Fibroblast of skin of right quadriceps (primary cell): ENCODE measurements at places on chromosomes 3 and 15.

GRCh38 chr3:48400824-48401433, 28.9 kb downstream of the FBXW12 start:
- peak; percentile 53 for DNase-seq

DNA sequence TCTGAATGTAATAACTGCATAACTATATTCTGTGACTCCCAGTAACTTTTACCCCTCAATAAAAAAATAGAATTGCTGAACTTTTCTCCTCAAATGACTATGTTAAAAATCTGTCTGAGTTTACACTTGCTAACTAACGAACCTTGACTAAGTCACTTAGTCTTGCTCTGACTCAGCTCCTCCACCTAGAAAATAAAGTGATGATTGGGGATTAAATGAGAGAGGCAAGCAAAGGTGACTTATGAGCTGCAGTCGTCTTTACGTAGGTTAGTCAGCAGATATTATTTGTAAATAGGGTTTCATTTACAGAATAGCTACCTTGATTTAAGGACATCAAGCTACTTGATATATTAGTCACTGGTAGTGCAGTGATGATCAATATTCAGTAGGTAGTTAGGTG, 476.9 kb downstream of the MECOM start:
- DNase-seq: no peak

GRCh38 chr3:166510382-166510781, 673.2 kb upstream of the BCHE start:
- no peak for DNase-seq

DNA sequence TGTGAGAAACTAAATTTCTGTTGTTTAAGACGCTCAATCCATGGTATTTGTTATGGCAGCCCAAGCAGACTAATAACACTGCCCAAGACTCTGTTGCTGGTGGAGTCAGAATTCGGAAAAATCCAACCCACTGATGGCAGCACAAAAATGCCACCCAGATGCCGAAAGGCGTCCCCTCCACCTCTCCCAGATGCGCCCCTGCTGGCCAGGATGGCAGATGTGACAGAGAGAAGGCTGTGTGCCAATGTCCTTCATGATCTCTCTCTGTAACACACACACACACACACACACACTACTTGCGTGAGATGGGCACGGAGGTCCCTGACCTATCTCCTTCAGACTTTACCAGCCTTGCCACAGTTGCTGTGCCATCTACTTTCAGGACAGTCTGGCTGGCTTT, 10.9 kb upstream of the LYSMD4 start:
- no peak for DNase-seq

GRCh38 chr15:52105846-52106245, 6.7 kb downstream of the BCL2L10 start:
- no peak for DNase-seq

GRCh38 chr15:76711351-76711827, 193.8 kb downstream of the SCAPER start:
- no peak for DNase-seq

- DNase-seq: no peak
Measured at GRCh38 chr15:66390678-66391077, 4.0 kb downstream of the MAP2K1 start.

- DNase-seq: no peak
Measured at GRCh38 chr3:193997228-193998122, 138.5 kb upstream of the HES1 start.

DNA sequence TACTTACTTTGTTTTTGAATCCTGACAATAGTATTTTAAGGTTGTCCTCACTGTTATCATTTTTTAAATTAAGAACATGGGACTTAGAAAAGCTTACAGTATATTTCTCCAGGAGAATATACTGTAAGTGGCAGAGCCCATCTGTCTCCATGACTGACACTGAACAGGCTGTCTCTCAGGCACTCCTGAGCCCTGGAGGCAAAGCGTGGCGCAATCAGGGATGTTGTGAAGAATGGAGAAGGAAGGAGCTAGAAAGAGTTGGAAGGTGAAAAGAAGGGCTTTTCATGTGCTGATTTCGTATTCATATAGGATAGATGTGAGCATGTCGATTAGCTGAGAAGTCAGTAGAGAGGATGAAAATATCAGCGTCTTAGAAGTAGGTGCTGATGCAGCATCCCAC, 41.5 kb downstream of the FGF12 start:
- no peak for DNase-seq

GRCh38 chr3:98565237-98565643, 28.2 kb downstream of the CPOX start:
- DNase-seq: peak; percentile 9

DNA sequence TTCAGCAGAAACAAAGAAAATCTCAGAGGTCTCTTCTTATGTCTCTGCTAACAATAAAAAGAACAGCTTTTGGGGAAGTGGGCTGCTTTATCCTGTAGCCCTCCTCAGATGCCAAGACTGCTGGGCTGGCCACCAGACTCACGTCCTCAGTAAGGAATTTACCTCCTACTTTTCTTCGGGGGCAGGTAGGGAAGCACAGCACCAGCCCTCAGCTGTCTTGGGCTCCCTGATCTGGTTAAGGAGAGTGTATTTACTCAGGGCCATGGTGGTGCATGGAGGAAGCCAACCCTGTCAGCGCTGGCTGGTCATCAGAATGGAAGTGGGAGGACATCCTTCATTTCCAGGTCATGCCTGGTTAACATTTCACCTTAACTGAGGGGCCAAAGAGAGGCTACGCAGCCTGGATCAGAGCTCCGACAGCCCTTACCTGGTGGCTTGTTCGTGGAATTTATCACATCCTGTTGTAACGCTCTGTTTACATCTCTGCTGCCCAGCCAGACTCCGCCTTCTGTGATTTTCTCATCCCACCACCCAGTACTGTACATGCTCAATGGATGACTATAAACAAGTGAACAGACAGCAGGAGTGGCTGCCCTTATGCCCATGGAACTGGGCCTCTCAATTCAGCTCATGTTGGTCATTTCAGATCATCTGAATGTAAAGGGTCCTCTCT, 108.3 kb downstream of the IGF2BP2 start:
- no peak for DNase-seq

GRCh38 chr3:181756645-181757297, 45.0 kb downstream of the SOX2 start:
- no peak for DNase-seq

- peak; percentile 64 for DNase-seq
Measured at GRCh38 chr3:71585887-71586809, 2.6 kb upstream of the FOXP1 start.

GRCh38 chr15:31806106-31806505, 224.2 kb upstream of the CHRNA7 start:
- DNase-seq: no peak

- DNase-seq: peak; percentile 89
Measured at GRCh38 chr15:51227940-51228732, 110.3 kb downstream of the CYP19A1 start.

DNA sequence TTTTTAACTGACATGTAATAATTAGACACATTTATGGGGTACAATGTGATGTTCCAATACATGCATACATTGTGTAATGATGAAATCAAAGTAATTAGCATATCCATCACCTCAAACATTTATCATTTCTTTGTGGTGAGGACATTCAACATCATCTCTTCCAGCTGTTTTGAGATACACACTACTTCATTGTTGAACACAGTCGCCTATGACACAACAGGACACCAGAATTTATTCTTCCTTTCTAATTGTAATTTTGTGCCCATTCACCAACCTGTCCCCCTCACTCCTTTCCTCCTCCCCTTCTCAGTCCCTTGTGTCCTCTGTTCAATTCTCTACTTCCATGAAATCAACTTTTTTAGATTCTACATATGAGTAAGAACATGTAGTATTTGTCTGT, 113.4 kb upstream of the CBLB start:
- DNase-seq: no peak

GRCh38 chr15:61840090-61840489, 220.2 kb downstream of the VPS13C start:
- DNase-seq: no peak

DNA sequence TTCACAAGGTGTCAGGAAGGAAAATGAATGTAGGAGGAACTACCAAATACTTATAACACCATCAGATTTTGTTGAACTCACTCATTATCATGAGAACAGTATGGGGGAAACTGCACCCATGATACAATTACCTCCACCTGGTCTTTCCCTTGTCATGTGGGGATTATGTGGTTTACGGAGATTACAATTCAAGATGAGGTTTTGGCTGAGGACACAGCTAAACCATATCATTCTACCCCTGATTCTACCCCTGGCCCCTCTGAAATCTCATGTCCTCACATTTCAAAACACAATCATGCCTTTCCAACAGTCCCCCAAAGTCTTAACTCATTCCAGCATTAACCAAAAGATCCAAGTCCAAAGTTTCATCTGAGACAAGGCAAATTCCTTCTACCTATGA, 17.1 kb upstream of the PLSCR1 start:
- DNase-seq: no peak

- DNase-seq: no peak
Measured at GRCh38 chr3:9204253-9204992, 45.0 kb downstream of the SRGAP3 start.

GRCh38 chr3:43256714-43257461, 29.5 kb upstream of the SNRK start:
- DNase-seq: no peak

- DNase-seq: no peak
Measured at GRCh38 chr3:106182950-106183511, 314.2 kb upstream of the CBLB start.

DNA sequence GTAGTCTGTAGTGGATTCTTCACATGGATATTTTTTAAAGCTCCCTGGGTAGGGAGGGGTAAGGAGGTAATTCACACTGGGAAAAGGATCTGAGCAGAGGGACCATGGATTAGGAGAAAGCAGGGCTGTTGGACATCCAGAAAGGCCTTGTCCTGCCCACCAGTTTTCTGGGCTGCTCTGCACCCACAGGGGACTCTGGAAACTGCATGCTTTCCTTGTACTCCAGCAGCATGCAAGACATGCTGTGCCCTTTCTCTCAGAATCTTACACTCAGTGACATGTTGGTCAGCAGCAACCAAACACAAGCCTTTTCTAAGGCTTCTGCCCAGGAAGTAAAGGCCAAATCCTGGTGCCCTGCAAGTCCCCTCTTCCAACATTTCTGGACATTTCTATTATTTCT, 2.5 kb upstream of the FBN1 start:
- no peak for DNase-seq

- DNase-seq: no peak
Measured at GRCh38 chr15:25441111-25441510, 2.3 kb upstream of the UBE3A start.

- no peak for DNase-seq
Measured at GRCh38 chr3:162195147-162195546, 698.5 kb downstream of the OTOL1 start.

DNA sequence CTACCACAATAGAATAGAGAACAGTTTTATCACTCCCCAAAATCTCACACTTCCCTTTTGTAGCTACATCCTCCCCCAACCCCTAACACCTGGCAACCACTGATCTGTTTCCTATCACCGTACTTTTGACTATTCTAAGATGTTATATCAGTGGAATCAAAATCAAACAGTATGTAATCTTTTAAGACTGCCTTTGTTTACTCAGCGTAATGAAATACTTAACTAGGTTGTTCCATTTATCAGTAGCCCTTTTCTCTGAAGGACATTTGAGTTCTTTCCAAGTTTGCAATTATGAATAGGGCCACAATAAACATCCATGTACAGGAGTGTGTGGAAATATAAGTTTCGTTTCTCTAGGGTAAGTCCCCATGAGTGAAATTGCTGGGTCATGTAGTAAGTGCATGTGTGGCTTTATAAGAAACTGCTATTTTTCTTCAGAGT, 372.3 kb downstream of the SV2B start:
- DNase-seq: no peak

- DNase-seq: no peak
Measured at GRCh38 chr3:126194713-126195305, 14.4 kb upstream of the ALDH1L1 start.

DNA sequence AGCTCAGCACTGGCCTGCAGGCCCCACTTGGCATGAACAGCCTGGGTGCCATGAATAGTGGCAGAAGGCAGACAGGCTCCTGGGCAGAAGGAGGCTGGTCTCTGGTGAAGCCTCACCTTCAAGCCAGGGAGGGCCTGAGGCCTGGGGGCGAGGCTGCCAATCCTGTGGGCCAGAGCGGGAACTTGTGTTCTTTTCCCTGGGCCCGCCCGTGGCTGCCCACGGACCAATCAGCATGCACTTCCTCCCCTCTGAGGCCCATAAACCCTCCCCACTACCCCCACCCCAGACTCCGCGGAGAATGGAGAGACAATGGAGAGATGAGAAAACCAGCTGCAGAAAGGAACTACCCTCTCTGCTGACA, 283.8 kb upstream of the ROBO1 start:
- no peak for DNase-seq

- DNase-seq: no peak
Measured at GRCh38 chr15:75042730-75043508, 19.5 kb downstream of the PPCDC start.

DNA sequence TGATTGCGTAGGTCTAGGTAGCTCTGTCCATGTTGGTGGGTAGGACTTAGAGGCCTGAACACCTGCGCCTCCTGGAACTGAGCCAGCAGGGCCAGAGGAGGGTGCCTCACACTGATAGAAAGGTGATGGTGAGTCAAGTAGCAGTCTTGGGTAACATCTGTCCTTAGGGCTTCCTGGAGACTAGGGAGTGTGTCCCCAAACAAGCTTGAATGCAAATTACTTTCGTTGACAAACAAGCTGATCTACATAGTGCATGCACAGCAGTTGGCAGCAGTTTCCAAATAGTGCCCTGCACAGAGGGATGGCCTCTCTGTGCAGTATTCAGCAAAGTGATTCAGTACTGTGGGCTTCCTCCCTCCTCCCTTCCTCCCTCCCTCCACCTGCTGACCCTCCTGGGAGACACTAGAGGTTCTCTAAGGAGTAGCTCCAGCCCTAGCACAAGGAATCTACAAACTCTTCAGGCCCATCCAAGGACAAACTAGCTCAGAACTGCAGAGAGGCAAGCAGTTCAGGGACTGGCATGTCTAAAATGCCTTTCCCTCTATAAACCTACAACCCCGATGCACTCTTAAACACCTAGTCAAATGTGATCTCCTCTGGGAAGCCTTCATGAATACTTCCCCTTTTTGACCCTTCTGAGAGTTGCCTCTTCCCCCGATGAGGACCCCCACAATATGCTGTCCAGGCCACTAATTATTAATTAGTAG, 61.0 kb downstream of the TLE3 start:
- DNase-seq: no peak

DNA sequence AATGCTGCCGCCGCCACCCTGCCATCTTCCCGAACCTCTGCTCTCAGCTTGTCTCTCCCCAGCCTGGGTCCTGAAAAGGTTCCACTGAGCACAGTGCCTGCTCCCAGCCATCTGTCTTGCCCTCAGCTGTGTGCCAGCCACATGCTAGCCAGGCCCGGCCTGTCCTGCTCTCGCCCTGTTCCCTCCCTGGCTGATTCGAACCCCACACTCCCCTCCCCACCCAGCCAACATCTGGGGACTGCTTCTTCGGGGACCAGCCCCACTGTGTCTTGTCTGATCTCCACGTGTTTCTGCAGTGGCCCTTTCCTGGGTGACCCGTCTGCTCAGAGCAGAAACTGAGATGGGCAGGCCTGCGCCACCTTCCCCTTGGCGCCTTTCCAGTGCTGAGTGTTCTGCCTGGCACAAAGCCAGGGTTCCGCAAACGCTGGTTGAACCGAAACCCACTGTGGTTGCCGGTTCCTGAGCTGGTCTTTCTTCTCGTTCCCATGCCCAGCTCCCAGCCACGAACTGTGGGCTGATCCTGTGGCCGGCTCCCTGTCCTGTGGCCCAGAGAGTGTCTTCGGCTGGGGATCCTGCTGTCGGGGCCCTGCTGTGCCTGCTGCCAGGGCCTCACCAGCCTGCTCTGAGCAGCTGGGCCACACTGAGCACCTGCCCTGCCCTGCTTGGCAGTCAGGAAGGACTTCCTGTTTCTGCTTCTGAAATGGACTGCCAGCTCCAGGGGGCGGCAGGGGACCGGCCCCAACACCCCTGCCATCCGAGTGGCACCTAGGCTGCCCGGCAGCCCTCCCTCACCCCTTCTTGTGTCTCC, 62.7 kb upstream of the KLF13 start:
- DNase-seq: no peak
